ENCODE measurements at places on chromosomes 6 and 20. TPM values are rescaled to one million over a fixed set of nuclear protein-coding genes. Genes with fewer than 3 reads are reported as not detected.

DNA sequence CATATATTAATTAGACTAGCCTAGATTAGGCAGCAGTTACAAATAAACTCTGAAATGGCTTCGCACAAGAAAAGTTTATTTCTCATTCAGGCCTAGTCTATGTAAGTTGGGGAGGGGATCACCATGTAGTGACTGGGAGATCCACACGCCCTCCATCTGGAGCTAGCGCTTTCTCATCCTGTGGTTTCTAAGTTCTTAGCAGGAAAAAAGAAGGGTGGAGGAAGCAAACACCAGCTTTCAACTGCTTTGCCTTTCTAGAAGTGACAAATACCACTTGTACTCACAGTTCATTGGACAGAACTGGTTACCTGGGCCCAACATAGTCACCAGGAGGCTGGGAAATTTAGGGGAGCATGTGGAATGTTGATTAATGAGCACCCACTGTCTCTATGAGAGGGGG lies 46.6 kb downstream of the NDUFAF5 start:
- DNase-seq, result no peak

- DNase-seq, result no peak
Observed at GRCh38 chr6:163485388-163485851, 70.9 kb downstream of the QKI start.

DNA sequence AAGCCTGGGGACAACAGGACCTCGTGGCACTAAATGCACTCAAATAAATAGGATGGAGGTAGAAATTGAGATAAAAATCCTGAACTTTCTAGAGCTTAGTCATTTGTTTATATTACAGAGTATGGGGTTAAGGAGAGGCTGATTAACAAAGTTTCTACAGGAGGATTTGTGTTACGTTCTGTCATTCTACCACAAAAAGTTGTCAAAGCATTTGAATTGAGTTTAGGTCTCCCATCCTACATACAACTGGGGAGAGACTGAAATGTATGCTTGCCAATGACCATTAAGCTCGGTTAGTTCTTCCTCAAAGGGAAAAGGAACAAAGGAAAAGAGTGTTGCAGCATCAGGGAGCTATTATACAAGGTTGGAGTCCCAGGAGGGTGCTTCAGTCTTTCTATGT lies 597.9 kb downstream of the COL12A1 start:
- DNase-seq, result no peak

DNA sequence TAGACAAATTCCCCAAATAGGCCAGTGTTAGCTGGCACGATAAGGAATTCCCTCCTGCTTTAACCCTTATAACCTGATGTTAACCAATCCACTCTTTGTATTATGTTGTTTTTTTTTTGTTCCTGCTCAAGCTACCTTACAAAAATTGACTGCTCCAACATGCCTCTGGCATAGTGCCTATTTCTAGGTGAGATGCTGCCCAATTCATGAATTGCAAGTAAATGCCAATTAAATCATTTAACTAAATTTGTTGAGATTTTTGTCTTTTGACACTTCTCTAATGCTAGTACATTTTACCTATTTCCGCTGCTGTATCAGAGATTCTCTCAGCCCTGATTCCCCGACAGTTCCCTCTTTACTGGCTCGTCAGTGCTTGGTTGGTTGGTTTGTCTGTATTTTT lies 66.5 kb downstream of the HECA start:
- no peak for DNase-seq

DNA sequence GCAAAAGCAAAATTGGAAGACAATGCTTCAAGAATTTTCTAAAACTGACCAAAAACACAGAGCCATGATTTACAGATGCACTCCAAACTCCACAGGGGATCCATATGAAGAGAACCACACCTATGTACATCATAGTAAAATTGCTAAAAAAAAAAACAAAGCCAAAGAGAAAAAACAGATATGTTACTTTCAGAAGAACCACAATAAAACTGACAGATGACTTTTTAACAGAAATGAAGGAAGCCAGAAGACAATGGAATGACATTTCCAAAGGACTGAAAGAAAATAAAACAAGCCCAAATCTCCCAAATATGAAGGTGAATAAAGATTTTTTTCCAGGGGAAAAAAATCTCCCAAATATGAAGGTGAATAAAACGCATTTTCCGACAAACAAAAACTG lies 17.5 kb downstream of the TRERF1 start:
- no peak for DNase-seq

DNA sequence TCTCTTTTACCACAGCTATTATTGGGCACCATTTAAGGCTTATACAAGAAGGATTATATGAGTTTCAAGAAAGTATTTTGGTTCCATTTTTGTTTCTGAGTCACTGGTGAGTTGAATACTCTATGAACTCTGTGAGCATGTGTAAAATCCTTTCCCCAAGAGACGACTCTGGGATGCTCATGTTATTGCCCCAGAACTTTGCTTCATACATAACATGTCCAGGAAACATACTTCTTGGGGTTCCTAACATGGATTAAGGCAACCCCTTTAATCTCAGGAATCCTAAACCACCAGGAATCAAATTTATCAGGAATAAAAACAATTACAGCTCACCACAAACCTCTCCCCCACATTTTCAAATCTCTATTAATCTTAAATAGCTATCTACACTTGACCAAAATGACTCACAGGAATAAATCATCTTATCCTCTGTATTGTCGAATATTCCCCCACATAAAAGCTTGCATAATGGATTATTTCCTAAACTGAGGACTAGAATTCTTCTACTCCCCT lies 117.5 kb upstream of the COL21A1 start:
- no peak for DNase-seq

DNA sequence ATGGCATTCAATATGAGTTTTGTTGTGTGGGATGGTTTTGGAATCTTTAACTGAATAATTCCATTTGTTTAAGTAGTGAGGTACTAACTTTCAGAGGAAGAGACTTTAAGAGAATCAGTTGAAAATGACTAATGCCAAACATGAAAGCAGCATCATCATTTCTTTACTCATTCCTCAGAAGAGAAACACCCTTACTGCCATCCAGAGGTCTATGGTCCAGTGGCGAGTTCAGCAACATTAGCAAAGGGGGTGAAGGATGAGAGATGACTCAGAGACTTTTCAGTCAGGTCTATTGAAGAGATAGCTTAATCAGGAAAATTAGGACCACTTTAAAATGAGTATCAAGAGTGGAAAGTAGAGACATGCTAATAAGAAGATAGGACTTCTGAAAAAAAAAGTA lies 118.8 kb downstream of the COL19A1 start:
- DNase-seq, result no peak

DNA sequence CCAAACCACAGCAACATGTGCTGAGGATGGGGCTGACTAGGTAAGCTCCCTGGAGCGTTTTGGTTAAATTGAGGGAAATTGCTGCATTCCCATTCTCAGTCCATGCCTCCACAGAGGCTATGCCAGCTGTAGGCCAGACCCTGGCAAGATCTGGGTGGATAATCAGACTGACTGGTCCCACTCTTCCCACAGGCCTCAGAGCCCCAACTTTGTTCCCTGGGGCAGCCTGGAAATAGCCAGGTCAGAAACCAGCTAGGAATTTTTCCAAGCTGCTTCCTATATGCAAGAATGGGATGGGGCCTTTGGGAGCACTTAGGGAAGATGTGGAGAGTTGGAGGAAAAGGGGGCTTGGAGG lies 1.5 kb upstream of the VEGFA start:
- DNase-seq, result no peak

GRCh38 chr6:128511506-128511905 lies 8.9 kb downstream of the PTPRK start:
- no peak for DNase-seq

- no peak for DNase-seq
Observed at GRCh38 chr6:21103626-21104224, 489.8 kb upstream of the SOX4 start.

- DNase-seq, result no peak
Observed at GRCh38 chr6:168871642-168872315, 381.9 kb downstream of the THBS2 start.

DNA sequence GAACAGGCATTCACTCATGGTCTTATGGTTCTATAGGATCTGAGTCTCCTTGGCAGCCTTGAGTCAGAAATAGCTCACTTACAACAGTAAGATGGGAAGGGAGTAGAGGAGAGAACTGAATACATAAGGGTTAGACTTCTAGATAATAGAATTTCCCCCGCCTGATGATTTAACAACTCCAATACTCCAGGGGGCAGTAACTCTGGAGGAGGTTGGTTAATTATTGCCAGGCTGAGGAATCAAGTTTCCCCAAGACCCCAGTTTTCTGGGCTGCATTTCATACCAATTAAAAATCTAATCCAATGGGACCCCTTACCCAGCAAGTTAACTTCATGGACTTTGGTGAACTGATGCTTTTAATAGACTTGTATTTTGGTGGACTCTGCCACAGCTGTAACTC lies 94.2 kb upstream of the MOCS1 start:
- no peak for DNase-seq

- DNase-seq, result no peak
Observed at GRCh38 chr6:17096096-17096495, 5.8 kb upstream of the STMND1 start.

DNA sequence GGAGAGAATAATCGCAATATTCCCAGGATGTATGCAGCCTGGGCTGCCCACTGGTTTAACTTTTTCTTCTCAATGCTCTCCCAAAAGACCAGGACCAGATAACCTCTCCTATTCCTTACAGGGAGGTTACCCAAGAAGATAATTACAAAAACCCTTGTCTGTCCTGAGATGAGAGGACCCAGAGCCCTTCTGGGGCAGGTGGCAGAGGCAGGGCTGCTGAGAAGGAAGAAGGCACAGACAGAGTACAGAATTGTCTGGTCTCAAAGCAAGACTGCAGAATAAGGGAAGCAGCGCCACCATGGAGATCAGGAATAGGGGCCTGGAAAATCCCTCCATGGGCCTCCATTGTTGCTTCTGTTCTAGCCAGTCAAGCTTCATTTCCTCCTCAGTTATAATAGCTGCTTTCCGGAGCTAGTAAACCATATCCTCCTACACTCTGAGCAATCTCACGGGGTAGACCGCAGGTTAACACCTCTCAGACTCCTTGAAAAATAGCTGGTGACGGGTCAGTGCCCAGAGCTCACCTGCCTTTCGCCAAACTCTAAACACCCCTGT lies 463 bp upstream of the HLA-DMB start:
- no peak for DNase-seq

DNA sequence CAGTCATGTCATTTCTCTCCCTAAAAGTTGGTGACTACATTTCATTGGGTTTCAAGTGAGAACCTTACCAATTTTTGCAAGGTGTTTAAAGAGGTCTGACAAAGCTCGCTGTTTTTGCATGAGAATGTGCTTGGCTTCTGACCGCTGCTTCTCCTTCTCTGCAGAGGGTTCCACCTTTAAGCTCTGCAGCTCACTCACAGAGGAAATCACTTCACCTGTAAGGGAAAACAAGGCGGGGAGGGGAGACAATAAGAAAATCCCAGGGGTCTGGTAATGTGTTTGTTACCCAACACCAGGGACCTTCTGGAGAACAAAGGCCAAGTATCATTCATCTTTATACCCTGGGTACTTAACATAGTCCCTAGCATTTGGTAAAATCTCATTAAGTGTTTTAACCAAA lies 40.0 kb upstream of the LYRM2 start:
- DNase-seq, result no peak

DNA sequence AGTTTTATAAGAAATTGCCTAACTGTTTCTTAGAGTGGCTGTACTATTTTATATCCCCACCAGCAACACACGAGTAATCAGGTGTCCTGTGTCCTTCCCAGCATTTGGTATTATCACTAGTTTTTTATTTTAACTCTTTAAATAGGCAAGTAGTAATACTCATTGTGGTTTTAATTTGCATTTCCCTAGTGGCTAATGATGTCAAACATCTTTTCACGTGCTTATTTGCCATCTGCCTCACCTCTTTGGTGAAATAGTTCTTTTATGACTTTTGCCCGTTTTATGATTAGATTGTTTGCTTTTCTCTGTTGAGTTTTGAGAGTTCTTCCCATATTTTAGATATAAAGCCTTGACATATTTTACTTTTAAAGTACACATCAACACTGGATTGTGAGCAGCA lies 57.8 kb downstream of the GCLC start:
- DNase-seq, result no peak

DNA sequence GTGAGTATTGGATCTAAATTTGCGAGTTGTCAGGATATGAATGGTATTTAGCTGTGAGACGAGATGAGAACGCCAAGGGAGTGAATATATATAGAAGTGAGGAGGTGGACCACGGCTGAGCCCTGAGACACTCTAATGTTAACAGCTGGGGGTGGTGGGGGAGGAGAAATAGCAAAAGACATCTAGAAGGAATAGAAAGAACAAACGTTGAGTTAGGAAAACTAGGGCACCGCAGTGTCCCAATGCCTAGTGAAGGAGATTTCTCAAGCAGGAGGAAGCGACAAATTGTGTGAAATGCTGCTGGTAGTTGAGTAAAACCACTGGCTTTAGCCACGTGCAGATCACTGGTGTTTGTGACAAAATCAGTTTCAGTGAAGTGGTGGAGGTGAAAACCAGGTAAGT lies 56.9 kb downstream of the CD164 start:
- DNase-seq, result no peak

GRCh38 chr6:147806697-147807096 lies 298.2 kb downstream of the SAMD5 start:
- DNase-seq, result no peak

GRCh38 chr6:153131037-153131981 lies at the start of gene RGS17:
RGS17 (minus strand) TSS chr6:153131282; CDS start chr6:153044018, 87,264 bp downstream.
- DNase-seq, result no peak

DNA sequence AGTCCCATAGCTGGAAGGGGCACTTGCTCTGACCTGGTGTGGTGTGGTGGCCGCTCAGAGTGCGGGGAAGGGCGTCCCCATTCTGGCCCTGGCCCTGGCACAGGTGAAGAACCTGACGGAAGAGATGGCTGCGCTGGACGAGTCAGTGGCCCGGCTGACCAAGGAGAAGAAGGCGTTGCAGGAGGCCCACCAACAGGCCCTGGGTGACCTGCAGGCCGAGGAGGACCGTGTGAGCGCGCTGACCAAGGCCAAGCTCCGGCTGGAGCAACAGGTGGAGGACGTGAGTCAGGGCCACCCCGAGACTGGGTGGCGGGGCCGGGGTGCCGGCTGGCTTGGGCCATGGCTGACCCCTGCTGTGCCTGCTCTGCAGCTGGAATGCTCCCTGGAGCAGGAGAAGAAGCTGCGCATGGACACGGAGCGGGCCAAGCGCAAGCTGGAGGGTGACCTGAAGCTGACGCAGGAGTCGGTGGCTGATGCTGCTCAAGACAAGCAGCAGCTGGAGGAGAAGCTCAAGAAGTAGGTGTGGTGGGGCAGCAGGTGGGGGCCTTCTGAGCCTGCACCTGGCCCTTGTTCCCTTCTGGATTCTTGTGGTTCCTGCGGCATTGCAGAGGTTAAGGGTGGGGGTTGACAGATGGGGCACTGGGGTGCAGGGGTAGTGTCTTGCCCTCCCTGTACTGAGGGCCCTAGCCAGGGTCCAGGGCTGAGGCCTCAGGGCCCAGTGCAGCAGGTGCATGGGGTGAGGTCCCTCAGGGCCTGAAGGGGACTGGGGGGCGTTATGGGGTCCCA lies 40.8 kb downstream of the MYH7B start:
- DNase-seq, result no peak

GRCh38 chr6:13404228-13404891 lies 76.0 kb upstream of the TBC1D7 start:
- no peak for DNase-seq

Gene B3GALT4
- total RNA-seq, result 7.3 TPM

Gene KCNK16
- total RNA-seq, result not detected

Gene GABRR2
- total RNA-seq, result 1.3 TPM

Gene METTL24
- total RNA-seq, result 6.9 TPM

Gene SLC17A9
- 1.6 TPM for total RNA-seq

Gene OPRM1
- total RNA-seq, result not detected

Gene ZNF334
- 1.9 TPM for total RNA-seq

Gene OXT
- total RNA-seq, result not detected

Gene ANGPT4
- total RNA-seq, result 1.5 TPM

Gene OR12D3
- not detected for total RNA-seq

Gene JPH2
- 7.3 TPM for total RNA-seq

Gene ELOVL4
- total RNA-seq, result 0.95 TPM

Gene GCNT2
- 3.8 TPM for total RNA-seq

Gene PSMB1
- 237 TPM for total RNA-seq
